ENCODE measurements at places on chromosomes 12 and 14. TPM values are rescaled to one million over a fixed set of nuclear protein-coding genes. Genes with fewer than 3 reads are reported as not detected.

FNTB gene
- total RNA-seq, result 14.3 TPM

IAPP gene
- total RNA-seq, result not detected

SLC6A13 gene
- 0.64 TPM for total RNA-seq

RNASE3 gene
- not detected for total RNA-seq

SLC6A12 gene
- total RNA-seq, result not detected

NXPH4 gene
- total RNA-seq, result 0.26 TPM

ABCB9 gene
- 3.6 TPM for total RNA-seq

CD163 gene
- total RNA-seq, result not detected

LRIG3 gene
- total RNA-seq, result not detected

ACSM4 gene
- not detected for total RNA-seq

DAD1 gene
- total RNA-seq, result 208 TPM

OR4E2 gene
- not detected for total RNA-seq

NAA30 gene
- total RNA-seq, result 18.8 TPM

DPPA3 gene
- not detected for total RNA-seq
